Activated CD4-positive, alpha-beta T cell treated with anti-CD3 and anti-CD28 coated beads, Interleukin-2, amount 50 U/mL, for 4 hours (primary cell): ENCODE measurements at places on chromosomes 16 and 17.

GRCh38 chr17:8843344-8843743 lies 24.1 kb downstream of the PIK3R6 start:
- no peak for DNase-seq

DNA sequence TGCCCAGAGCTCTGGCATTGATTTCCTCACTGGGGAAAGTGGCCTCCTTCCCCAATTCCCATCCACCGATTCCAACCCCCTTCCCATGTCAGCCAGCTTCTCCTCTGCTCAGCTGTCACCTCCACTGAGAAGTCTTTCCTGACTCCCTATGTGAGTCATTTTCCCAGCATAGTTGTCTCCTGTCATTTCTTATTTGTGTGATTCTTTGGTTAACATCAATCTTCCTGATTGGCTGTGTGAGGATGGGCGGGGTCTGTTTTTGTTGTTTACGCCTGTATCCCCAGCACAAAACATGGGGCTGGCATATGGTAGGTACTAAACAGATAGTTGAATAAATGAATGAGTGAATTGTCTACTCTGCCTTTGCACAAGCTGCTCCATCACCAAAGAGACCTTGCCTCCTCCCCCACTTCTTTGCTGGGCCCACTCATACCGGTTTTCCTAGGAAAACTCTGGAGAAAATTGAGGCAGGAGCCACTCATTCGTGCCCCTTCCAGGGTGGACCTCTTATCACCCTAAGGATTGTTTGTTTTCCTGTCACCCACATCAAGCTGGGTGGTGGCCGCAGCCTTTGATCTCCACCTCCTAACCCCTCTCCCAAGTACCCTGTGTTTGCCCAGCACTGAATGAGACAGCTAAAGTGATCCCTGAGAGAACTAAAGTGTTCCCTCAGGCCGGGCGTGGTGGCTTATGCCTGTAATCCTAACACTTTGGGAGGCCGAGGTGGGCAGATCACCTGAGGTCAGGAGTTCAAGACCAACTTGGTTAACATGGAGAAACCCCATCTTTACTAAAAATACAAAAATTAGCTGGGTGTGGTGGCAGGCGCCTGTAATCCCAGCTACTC lies 1.2 kb upstream of the GRB7 start:
- DNase-seq = no peak

- DNase-seq = no peak
These were observed 553.3 kb upstream of the CDH11 start for GRCh38 chr16:65675161-65675560.

- DNase-seq = no peak
These were observed 89.8 kb downstream of the TMEM100 start for GRCh38 chr17:55632893-55633292.

GRCh38 chr17:76275382-76276068 lies 10.4 kb downstream of the UBALD2 start:
- no peak for DNase-seq

DNA sequence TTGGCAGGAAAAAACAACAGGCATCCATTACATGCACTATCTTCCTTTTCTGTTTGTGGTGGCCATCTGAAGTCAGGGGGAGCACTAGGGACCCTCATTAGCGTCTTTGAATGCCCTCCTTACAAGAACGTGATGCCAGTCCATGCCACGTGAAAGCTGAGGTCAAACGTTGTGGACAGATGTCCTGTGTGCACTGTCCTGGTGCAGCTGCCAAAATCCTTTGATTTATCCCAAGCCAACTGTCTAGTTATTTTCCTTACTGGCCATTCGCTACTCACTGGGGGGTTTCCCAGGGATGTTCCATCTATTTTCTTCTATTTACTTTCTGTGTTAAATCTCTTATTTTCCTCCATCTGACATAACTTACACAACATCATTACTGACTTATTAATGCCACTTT lies 135.7 kb downstream of the ABCA8 start:
- DNase-seq = no peak

DNA sequence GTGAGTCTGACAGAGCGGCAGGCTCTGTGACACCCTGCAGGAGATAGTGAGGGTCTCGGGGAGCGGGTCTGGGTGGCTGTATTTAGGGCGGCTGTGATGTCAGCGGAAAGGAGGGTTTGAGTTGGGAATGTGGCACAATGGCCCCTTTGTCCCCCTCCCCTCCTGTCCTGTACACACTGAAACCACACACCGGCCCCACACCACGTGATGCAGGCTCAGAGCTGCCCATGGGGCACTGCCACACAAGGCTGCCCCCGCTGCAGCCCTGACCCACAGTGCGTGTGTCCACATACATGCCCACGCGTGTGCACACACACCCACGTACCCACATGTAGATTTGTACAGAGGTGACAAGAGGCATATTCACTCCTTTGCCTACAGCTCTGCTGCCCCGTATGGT lies 15.3 kb downstream of the SGCA start:
- no peak for DNase-seq

- DNase-seq = no peak
These were observed 347.5 kb upstream of the TNRC6C start for GRCh38 chr17:77610972-77611521.

GRCh38 chr17:80539022-80539641 lies 5.5 kb upstream of the RPTOR start:
- no peak for DNase-seq

- no peak for DNase-seq
These were observed 222.5 kb upstream of the GSE1 start for GRCh38 chr16:85390511-85391174.

GRCh38 chr17:73814075-73814474 lies 169.8 kb upstream of the SDK2 start:
- DNase-seq = no peak
